ENCODE measurements at places on chromosomes 3 and 15. TPM values are rescaled to one million over a fixed set of nuclear protein-coding genes. Genes with fewer than 3 reads are reported as not detected.
A peak's percentile ranks its signal among the peaks of the same experiment; 100 is the strongest.

Gene CCR1
- total RNA-seq = 0.12 TPM

Gene ANKRD63
- not detected for total RNA-seq

Gene NAA50
- total RNA-seq = 138 TPM

Gene HCLS1
- 0.45 TPM for total RNA-seq

- no peak overlapping the region for H3K27ac ChIP-seq
- H3K36me3 ChIP-seq = no peaks in the 10 kb centered on the region
- DNase-seq = peak; percentile 24
Measured at GRCh38 chr15:86915811-86916331, 836.2 kb downstream of the AGBL1 start.

- no peak for DNase-seq
- H3K4me1 ChIP-seq = no peaks in the 10 kb centered on the region
- H3K27me3 ChIP-seq = no peaks in the 10 kb centered on the region
- no peak overlapping the region for H3K4me3 ChIP-seq
Measured at GRCh38 chr3:2862366-2862765, 247.8 kb downstream of the IL5RA start.

DNA sequence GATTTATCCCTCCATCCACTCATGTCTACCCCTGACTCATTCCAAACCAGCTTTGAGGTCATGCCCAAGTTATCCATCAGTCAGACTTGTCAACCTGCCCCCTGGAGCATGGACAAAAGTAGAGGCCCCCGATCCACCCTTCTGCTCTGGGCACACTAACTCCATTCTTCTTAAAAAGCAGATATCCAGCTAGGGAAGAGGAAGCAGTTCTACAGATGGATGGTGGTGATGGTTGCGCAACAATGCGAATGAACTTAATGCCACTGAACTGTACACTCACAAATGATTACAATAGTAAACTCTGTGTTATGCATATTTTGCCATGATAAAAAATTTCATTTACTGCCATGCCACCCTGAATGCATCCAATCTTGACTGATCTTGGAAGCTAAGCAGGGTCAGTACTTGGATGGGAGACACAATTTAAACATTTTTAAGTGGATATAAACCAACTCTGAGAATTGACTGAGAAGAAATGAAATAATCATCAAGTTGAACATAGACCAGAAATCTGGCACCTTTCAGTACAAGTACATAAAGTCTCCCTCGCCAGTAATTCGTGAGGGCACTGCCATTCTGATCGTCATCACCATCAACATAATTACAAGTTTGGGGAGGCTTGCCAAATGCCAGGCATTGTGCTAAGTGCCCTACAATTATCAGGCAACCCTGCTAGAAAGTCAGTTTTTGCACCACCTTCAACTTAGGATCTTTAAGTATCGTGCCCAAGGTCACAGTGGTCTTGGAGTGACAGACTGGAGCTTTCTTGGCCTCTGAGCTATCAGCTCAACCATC is 124.8 kb downstream of the ATP10A start:
- H3K36me3 ChIP-seq = no peaks in the 10 kb centered on the region
- no peaks in the 10 kb centered on the region for H3K27me3 ChIP-seq
- no peak overlapping the region for H3K27ac ChIP-seq
- no peak overlapping the region for H3K4me3 ChIP-seq

GRCh38 chr15:72382146-72382545 is 6.3 kb upstream of the HEXA start:
- no peaks in the 10 kb centered on the region for H3K4me1 ChIP-seq
- H3K27me3 ChIP-seq = peaks cover 77% of the 10 kb centered on the region
- H3K4me3 ChIP-seq = no peak overlapping the region
- no peaks in the 10 kb centered on the region for H3K36me3 ChIP-seq
- no peak for DNase-seq

DNA sequence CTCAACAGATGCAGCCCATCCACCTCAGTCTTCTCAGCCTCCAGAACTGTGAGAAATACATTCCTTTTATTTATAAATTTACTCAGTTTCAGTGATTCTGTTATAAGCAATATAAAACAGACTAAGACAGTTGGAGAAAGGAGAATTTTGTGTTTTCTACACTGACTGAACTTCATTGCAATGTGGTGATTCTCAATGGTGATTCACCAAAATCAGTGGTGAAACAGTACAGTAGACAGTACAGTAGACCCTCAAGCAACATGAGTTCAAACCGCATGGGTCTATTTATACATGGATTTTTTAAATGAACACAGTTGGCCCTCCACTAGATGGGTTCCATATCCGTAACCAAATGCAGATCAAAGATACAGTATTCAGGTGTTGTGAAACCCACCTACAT is 403.1 kb upstream of the TGFBR2 start:
- peaks cover 6% of the 10 kb centered on the region for H3K4me1 ChIP-seq
- H3K36me3 ChIP-seq = no peaks in the 10 kb centered on the region
- DNase-seq = no peak
- H3K27me3 ChIP-seq = no peaks in the 10 kb centered on the region
- no peak overlapping the region for H3K4me3 ChIP-seq
- H3K27ac ChIP-seq = no peak overlapping the region

GRCh38 chr3:4838621-4839022 is 140.6 kb upstream of the BHLHE40 start:
- no peaks in the 10 kb centered on the region for H3K36me3 ChIP-seq
- H3K4me3 ChIP-seq = no peak overlapping the region
- no peak for DNase-seq
- no peaks in the 10 kb centered on the region for H3K27me3 ChIP-seq
- peaks cover 18% of the 10 kb centered on the region for H3K4me1 ChIP-seq
- no peak overlapping the region for H3K27ac ChIP-seq

GRCh38 chr3:53709256-53709655 is 137.0 kb downstream of the CHDH start:
- H3K4me3 ChIP-seq = no peak overlapping the region
- H3K36me3 ChIP-seq = no peaks in the 10 kb centered on the region
- DNase-seq = no peak
- H3K27ac ChIP-seq = no peak overlapping the region

DNA sequence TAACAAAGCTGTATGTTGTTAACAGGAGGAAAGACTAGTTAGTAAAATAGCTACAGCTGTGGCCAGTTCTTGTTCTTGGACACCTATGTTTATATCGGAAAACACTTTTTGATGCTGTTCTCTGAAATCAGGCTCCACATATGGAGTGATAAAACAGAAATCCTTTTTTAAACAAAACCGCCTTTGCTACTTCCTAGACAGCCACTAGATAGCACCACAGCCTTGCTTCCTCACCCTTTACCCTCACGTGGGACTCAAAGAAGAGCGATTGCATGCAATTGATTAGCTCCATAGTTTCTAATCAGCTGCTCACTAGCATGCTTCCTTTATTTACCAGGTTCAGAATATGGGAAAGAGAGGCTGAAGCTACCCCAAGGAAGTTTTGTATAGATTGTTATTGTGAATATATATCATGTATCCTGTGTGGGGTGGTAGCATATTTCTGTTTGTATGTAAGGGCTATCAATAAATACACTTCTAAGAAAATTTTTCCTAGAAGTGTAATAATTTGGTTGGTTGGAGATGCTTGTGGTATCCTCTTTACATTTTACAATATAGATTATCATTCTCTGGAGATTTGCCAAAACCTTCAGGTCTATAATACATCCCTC is 4.3 kb upstream of the MTFMT start:
- no peak overlapping the region for H3K4me3 ChIP-seq
- peaks cover 5% of the 10 kb centered on the region for H3K27me3 ChIP-seq
- H3K27ac ChIP-seq = no peak overlapping the region
- no peak for DNase-seq
- H3K4me1 ChIP-seq = peaks cover 13% of the 10 kb centered on the region
- no peaks in the 10 kb centered on the region for H3K36me3 ChIP-seq

- H3K4me1 ChIP-seq = peaks cover 26% of the 10 kb centered on the region
- H3K27ac ChIP-seq = no peak overlapping the region
- no peak for DNase-seq
- peaks cover 98% of the 10 kb centered on the region for H3K27me3 ChIP-seq
Measured at GRCh38 chr15:89413877-89414276, 79.3 kb upstream of the POLG start.

GRCh38 chr3:39376959-39377634 is 6.1 kb upstream of the SLC25A38 start:
- peaks cover 11% of the 10 kb centered on the region for H3K4me1 ChIP-seq
- no peak for DNase-seq
- peaks cover 6% of the 10 kb centered on the region for H3K36me3 ChIP-seq
- no peak overlapping the region for H3K4me3 ChIP-seq
- peaks cover 5% of the 10 kb centered on the region for H3K27me3 ChIP-seq
- no peak overlapping the region for H3K27ac ChIP-seq

GRCh38 chr3:56253941-56254665 is 214.2 kb downstream of the ERC2 start:
- H3K4me1 ChIP-seq = no peaks in the 10 kb centered on the region
- no peak overlapping the region for H3K27ac ChIP-seq
- no peaks in the 10 kb centered on the region for H3K36me3 ChIP-seq
- H3K27me3 ChIP-seq = no peaks in the 10 kb centered on the region

Data from neural crest cell (in vitro differentiated cells).